ENCODE measurements at places on chromosomes 2 and 18. TPM values are rescaled to one million over a fixed set of nuclear protein-coding genes. Genes with fewer than 3 reads are reported as not detected.

GRCh38 chr18:23921716-23922285 is 92.8 kb upstream of the TTC39C start:
- no peak for DNase-seq

- no peak for DNase-seq
Observed at GRCh38 chr2:151197184-151198108, 64.2 kb downstream of the RBM43 start.

- no peak for DNase-seq
Observed at GRCh38 chr2:228699888-228700287, 518.4 kb upstream of the SPHKAP start.

GRCh38 chr18:9494778-9495331 is 19.5 kb downstream of the RALBP1 start:
- DNase-seq = no peak

DNA sequence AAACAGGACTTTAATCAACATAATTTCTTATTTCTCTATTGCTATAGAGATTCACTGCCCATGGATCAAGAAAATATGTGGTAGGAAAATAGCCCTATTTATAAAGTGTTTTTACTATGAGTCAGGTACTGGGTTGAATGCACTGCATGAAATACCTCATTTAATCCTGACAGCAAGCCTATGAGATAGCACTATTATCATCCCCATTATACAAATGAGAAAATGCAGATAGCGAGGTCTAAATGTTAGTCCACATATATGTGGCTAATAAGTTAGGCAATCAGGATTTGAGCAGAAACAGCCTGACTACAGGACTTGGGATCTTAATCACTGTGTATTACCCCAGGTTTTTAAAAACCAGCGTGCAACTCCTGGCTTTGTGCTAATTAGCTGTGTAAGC is 8.5 kb upstream of the LYPD1 start:
- no peak for DNase-seq

DNA sequence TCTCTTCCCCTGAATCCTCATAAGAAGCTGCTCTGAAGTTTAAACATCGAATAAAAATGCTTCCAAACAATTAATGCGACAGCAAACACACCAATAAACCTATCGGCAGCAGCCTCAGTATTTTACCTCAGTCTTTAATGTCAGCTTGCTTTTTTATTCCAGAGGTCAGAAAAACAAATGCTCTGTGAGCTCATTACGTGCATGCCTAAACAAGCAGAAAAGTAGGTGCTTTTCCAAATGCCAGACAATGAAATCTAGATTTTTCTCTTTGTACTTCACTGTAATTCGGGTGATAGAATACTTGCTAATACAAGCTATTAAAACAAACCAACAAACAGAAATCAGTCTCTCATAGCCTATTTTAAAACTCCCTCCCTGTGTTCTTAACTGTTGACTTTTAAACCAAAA is 381.5 kb downstream of the NRXN1 start:
- DNase-seq = no peak

DNA sequence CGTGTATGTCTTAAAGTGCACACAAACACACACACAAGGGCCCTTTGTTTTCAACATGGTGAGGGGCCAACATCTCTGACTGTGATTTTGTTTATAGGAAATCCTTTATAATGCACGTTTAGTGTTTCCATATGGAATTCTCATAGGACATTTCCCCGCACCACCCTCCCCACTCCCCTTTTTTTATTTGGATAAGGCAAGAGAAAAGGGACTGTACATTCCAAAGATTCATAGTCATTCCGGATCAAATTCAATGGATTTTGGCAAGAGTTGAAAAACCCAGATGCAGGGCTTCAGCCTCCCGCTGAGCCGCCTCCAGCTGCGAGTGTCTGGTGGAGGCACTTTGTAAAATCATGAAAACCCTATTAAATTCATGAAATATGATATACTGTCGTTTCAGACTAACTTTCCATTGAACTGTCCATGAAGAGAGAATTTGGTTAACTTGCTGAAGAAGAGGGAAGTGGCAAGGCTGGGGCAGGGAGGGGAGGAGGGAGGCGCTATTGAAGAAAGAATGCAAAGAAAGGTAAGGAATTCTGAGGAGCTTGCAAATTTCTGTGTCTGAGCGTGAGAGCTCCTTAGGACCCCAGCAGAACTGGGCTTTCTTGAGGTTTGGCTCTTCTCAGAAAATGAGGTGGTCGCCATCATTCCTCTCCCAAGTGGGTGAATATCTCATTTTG is 25.8 kb upstream of the SLC14A2 start:
- no peak for DNase-seq

DNA sequence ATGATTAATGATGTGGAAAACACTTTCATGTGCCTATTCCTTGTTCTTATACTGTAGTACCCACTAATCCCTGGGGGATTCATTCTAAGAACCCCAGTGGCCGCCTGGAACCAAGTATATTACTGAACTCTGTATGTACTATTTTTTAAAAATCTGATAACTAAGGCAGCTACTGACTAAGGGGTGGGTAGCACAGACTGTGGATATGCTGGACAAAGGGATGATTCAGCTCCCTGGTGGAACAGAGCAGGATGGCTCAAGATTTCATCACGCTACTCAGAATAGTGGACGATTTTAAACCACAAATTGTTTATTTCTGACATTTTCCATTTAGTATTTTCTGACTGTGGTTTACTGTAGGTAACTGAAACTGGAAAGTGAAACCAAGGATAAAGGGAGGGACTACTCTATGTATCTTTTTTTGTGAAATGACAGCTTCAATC is 41.8 kb upstream of the CDC42EP3 start:
- DNase-seq = no peak

GRCh38 chr18:44178476-44178875 is 502.2 kb upstream of the SETBP1 start:
- DNase-seq = no peak

DNA sequence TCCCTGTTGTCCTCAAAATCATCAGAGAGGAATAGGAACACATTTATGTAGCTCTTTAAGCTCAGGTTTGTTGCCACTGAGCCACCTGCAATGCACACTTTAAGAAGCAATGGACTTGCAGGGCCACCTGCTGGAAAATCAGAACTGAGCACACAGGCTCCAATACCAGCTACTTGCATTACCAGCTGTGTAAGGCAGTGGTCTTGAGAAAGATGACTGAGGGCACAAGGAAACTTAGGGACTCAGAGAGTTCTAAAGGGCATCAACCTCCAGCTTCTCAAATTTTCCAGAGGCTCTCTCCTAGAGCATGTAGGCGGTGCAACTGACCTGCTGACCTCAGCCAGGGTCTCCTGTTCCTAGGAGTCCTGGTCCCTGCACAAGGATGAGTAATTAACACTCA is 2.5 kb upstream of the CNDP2 start:
- no peak for DNase-seq

GRCh38 chr2:160253440-160254188 is 53.5 kb upstream of the ITGB6 start:
- no peak for DNase-seq

DNA sequence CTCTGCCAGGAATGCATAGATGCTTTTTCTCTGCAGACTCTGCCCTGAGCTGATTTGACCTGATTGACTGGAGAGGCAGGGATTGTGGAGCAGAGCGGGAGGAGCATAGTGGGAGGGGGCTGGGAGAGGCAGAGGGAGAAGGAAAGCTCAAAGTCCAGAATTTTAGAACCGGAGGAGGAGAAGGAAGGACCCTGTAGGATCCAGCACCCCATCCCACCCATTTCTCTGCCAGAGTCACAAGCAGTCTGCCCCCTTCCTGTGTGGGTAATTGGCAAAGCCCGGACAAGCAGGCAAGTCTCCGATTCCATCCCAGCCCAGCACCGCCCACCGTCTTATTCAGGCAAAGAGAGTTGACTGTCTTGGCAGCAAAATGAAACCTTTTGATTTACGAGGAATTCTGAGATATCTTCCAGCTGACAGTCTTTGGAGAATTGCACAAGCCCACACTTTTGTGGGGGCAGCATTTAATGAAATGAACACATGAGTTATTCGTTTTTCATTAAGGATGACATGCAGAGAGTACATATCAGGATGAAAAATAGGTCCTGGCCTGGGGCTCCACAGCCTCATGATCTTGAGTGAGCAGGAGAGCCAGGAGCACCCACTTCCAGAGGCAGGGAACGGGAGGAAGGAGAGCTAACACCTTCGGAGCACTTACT is 103.1 kb downstream of the MCFD2 start:
- DNase-seq = no peak

Gene GTF3C2
- total RNA-seq = 37.5 TPM

Gene ALPI
- total RNA-seq = not detected

Gene DUSP19
- 14.7 TPM for total RNA-seq

Gene POU3F3
- 266 TPM for total RNA-seq
